ENCODE measurements at places on chromosomes 5 and 9.

DNA sequence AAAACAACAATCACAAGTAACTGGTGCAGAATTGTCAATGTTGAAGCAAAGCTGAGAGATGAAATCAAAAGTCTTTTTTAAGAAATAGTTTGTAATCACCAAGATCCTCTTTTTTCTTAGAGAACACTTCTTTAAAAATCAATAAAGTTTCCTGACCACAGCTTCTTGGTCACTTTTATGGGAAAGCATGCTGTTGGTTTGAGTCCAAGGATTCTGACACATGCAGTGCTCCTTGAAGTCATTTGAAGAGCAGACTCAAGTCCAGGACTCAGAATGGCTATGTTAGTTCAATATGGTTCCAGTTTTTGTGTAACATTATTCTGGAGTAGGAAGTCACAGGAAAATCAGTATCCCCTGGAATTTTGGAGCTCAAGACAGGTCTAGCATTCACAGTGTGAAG lies 480.6 kb downstream of the NR2F1-AS1 start:
- no peak for DNase-seq

- no peak for DNase-seq
Observed at GRCh38 chr5:32138839-32139493, 35.2 kb downstream of the GOLPH3 start.

DNA sequence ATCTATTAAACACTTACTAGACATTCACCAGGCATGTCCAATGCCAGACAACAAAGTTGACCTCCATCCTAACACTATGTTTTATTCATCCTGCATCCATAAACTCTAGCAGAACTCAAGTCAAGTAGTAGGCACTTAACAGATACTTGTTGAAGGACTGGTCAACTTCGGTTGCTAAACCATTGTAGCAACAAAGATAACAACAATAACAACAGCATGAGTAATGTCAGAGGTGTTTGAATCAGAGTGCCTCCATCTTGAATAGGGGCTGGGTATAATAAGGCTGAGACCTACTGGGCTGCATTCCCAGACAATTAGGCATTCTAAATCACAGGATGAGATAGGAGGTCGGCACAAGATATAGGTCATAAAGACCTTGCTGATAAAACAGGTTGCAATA lies 180.5 kb upstream of the ZNF462 start:
- no peak for DNase-seq

GRCh38 chr5:28542987-28543386 lies 1504.6 kb upstream of the CDH9 start:
- DNase-seq, result no peak

GRCh38 chr5:160523502-160524163 lies 102.0 kb downstream of the PTTG1 start:
- no peak for DNase-seq
